Common myeloid progenitor, CD34-positive (primary cell): ENCODE measurements at places on chromosomes 13 and 19.

DNA sequence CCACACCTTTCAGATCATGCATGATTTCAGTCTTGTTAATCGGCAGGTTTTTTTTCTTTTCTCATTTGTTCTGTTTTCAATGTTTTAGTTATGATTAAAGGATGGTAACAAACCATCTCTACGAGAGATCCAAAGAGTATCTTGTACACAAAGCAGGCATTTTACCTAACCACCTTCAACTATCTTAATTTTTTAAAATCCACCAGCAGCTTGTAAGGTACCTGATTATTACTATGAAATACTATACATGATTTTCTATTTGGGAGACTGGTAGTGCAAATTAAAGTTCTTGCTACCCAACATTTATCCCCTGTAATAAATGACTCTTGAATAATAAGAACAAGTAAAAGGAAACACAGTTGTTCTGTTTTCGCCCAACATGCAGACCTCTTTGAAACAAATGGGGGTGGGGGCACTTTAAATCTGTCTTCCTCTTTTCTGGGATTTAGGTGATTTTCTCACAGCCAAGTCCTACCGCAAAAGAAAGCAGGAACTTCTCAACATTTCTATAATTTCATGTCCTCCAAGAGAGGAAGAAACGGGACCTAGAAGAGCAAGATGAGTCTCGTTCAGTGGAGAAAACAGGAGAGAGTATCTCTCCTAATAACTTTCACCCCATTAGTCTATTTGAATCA is 3.6 kb downstream of the POU4F1 start:
- no peak for DNase-seq

DNA sequence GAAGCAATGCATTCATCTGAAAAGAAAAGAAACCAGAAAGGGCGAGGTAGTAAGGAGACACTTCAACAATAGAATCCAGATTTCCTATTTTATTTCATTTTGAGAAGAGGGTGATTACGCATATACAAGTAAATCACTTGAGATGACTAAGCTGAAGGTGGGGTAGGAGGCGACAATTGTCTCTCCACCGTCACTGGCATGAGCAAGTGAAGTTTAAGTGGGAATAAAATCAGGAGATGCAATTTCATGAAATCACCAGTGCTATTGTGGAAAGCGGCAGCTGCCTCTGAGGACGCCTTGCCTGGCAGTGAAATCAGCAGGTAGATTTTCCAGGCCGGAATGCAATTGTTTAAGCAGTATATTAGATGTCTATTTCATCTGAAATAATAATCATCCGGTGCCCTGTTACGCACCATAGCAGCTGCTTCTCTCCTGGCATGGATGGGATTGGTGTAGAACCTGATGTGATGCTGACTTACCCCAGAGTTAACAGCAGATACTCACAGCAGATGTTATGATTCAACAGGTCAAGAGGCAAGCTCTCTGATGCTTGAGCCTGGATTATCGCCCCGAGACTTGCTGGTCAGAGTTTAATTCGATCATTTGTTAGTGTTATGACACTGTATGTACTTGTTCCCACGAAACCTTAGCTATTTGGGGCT is 64.3 kb downstream of the RASL11A start:
- DNase-seq: no peak

GRCh38 chr19:3368848-3369336 is 2.5 kb downstream of the NFIC start:
- DNase-seq: no peak

DNA sequence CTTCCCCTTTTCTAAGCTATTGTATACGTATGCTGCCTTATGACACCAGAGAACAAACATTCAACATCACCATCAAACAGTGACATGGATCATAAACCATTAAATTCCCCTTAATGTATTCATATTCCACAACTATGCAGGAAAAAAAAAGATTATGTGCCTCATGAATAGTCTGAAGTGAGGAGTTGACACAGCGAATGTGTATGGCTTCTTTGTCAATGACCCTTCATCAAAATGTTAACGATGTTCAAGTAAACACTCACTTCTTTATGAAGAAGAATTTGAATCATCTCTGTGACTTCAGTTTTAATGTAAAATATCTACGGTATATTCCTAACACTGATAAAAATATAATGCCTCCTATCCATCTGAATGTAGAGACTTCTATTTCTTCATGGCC is 44.6 kb downstream of the SMAD9 start:
- no peak for DNase-seq

DNA sequence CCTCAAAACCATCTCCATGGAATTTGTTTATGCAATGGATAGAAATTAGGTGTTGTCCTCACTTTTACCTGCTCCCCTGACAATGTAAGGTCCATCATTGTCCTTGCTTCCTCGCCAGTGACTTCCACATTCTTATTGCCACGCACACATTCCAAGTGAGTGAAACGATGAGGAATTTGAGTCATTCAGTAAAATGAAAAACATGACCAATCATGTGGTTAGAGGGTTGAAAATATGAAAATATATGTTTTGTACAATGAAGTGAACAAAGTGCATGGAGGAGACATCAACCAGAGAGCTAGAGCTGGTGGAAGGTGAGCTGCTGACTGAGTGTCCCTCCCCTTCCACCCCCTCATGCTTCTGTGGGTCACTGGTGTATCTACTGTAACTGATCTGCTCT is 91.7 kb downstream of the ATP8A2 start:
- no peak for DNase-seq

DNA sequence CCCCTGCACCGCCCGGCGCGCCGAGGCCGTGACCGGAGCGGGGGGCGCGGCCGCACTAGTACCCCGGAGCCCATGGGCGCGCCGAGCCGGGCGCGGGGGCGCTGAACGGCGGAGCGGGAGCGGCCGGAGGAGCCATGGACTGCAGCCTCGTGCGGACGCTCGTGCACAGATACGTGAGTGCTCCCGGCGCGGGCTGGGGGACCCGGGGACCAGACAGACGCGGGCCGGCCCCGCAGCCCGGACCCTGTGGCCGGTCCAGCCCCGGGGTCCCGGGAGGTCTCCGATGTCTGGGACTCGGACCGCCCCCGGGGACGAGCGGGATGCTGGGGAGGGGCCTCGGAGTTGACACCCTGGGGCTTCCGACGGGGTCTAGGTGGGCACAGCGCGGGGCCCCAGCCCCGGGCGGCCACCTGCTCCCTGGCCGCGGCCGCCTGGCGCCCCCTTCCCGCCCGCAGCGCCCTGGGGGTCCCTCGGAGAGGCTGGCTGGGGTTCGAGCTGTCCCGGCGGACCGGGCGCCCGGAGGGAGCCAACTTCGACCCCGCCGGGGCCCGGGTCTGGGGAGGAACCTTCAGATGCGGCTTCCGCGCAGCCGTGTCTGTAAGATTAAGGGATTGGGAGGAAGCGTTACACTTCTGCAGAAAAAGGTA is 568 bp downstream of the ATP11A start:
- DNase-seq: peak; percentile 58

DNA sequence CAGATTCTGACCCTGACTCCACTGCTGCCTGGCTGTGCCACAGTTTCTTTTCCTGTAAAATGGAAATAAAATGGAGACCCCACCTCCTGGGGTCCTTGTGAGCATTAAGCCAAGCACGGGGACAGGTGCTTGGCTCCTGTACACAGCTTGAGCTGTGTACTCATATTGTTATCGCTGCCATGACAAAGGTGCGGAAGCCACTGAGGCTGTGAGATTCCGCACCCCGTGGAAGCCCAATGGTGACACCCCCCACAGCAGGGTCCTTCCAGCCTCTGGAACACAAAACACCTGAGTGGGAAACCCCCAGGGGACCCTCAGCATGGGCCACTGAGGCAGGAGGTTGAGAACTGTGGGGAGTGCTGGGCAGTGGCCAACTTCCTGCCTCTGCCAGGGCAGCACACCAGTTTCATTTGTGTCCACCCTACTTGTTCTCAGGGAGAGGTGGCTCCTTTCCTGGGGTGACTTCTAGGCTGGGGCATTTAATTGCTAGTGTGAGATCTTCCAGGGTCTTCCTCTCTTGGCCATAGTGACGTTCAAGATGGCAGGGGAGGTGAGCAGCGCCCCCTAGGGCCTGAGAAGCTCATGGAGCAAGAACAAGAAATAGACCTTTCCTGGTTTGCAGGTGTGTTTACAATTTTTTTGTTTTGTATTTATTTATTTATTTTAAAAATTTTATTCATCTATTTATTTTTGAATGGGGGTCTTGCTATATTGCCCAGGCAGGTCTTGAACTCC is 5.4 kb upstream of the JSRP1 start:
- DNase-seq: peak; percentile 65

DNA sequence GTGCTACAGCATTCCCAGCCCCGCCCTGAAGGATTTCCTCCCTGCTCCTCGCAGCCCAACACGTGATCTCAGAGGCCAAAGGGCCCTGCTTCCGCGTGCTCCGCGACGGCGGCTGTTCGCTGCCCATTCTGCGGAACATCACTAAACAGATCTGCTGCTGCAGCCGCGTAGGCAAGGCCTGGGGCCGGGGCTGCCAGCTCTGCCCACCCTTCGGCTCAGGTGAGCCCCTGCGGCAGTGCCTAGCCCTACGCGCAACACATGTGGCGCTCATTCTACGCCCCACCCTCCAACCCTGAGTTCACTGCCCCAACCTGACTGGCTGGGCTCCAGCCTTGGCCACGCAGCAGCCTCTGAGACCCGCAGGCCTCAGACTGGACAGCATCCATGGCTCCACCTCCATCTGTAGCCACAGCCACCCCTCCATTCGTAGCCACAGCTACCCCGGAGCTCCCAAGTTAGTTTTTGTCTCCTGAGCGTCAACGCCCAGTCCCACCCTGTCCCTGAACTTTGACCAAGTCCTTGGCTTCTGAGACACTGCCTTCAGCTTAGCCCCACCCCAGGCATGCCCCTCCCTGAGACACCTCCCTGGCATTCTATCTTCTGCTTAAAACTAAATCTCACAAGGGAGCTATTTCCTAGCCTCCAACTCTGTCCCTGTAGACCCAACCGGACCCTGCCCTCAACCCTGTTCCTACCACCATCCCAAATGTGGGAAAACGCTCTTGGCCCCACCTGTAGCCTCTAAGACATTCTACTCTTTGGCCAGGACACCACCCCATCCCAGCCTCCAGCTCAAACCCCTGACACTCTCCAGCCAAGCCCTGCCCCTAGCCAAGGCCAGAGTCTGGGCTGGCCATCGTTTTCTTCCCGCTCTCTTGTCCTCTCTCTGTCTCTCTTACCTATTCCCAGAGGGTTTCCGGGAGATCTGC is 6.4 kb downstream of the LTBP4 start:
- DNase-seq: no peak

GRCh38 chr19:21680671-21681070 is 86.7 kb downstream of the ZNF100 start:
- no peak for DNase-seq

GRCh38 chr13:87123987-87124784 is 547.0 kb upstream of the SLITRK5 start:
- DNase-seq: peak; percentile 78

GRCh38 chr19:51514866-51515481 is 13.4 kb upstream of the SIGLEC12 start:
- peak; percentile 79 for DNase-seq

GRCh38 chr19:35693835-35694599 is 10.3 kb upstream of the ZBTB32 start:
- DNase-seq: peak; percentile 92

DNA sequence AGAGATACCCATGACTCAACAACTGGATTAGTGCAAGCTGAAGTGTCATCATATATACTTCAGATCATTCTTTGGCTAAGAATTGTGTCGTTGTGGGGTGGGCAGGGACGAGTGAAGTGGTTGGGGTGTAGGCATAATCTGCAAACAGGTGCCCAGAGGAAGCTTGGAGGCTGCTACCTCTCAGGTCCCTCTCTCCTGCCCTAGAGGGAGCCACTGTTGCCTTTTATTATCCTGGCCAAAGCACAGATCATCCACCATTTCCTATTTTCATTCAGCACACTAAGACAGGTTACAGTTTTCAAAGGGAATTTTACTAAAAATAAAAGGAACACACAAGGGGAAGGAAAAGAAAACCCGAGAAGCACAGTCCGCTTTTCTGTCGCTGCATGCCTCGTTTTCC is 126.6 kb downstream of the HS6ST3 start:
- no peak for DNase-seq

DNA sequence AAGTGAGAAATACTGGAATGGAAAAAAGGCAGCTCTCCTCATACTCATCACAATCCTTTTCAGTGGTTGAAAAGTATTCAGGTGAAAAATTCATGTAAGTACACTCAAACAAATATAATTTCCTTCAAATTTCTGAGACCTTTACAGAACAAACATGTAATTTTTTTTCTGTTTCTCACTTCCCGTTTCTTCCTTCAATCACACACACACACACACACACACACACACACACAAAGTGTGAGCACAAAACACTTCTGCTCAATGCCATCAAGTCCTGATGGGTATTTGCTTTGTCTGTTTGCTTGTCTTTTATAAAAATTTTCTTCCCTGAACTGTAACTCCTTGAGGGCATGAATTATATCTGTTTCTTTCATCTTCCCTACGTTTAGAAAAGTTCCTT is 110.6 kb downstream of the LIG4 start:
- DNase-seq: no peak

- DNase-seq: no peak
Measured at GRCh38 chr19:10104130-10104513, 1.6 kb upstream of the ANGPTL6 start.

DNA sequence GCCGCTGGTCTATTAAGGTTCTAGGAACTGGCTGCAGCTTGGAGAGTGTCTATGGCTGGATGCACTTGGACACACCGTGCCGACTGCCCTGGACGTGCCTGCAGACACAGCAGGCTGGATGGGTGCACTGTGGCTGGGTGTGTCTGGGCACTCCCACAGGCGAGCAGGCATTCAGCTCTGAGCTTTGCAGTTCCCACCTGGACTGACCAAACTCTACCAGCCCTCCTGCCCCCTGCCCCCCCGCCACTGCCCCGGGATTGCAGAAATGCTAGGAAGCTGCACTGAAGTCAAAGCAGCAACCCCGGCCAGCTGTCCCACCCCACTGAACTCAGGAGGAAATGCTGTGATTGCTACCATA is 7.0 kb upstream of the LRP3 start:
- DNase-seq: no peak

- DNase-seq: no peak
Measured at GRCh38 chr19:54017261-54017660, 25.8 kb downstream of the CACNG6 start.

- no peak for DNase-seq
Measured at GRCh38 chr13:22662771-22663170, 518.0 kb upstream of the SGCG start.

- no peak for DNase-seq
Measured at GRCh38 chr19:2703691-2704216, 1.3 kb upstream of the GNG7 start.

- DNase-seq: peak; percentile 25
Measured at GRCh38 chr19:57803594-57804325, 11.0 kb downstream of the ZNF552 start.

DNA sequence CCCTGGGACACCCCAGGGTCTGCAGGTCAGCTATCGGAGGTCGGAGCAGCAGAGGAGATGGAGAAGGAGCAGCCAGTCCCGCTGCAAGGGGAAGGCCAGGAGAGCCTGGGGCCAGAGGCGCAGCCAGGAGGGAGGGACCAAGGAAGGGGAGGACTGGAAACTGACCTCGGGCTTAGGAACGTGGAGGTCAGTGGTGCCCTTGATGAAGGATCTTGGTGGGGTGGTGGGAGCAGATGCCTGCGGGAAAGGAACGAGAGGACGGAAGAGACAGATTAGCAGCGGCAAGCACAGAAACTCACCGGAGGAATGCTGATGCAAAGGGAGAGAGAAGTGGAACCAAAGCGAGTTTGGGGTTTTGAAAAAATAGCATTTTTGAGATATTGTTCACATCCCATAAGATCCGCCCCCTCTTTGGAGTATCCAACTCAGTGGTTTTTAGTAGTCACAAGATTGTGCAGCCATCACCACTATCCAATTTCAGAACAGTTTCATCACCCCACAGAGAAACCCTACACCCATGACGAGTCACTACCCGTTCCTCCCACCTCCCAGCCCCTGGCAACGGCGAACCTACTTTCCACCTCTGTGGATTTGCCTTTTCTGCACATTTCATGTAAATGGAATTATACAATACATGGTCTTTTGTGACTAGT is 22.1 kb downstream of the PLEKHF1 start:
- peak; percentile 38 for DNase-seq
